NCI-H1930 (cell line): ENCODE measurements at places on chromosomes 2 and 18.

GRCh38 chr2:176001281-176001915 is 669 bp downstream of the LNPK start:
- DNase-seq = peak; percentile 11

DNA sequence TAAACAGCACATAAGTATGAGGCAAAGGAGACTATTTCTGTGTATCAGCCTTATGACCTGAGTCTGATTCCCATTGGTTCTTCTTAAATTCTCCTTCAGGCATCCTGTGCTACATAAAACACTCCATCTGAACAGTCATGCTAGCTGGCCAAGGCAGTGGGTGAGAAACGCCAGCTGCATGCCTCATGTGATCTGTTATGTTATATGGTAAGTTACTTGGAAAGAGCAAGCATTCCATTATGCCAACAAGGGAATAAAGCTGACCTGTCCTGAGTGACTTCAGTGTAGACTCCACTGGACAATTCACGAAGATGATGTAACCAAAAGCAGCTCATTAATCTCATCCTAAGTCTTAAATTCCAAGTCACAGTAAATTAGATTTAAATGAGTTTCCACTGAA is 216.5 kb upstream of the FN1 start:
- DNase-seq = no peak

- DNase-seq = no peak
Measured at GRCh38 chr2:63735931-63736330, 105.8 kb upstream of the UGP2 start.

- no peak for DNase-seq
Measured at GRCh38 chr2:12262681-12263436, 453.9 kb upstream of the TRIB2 start.

DNA sequence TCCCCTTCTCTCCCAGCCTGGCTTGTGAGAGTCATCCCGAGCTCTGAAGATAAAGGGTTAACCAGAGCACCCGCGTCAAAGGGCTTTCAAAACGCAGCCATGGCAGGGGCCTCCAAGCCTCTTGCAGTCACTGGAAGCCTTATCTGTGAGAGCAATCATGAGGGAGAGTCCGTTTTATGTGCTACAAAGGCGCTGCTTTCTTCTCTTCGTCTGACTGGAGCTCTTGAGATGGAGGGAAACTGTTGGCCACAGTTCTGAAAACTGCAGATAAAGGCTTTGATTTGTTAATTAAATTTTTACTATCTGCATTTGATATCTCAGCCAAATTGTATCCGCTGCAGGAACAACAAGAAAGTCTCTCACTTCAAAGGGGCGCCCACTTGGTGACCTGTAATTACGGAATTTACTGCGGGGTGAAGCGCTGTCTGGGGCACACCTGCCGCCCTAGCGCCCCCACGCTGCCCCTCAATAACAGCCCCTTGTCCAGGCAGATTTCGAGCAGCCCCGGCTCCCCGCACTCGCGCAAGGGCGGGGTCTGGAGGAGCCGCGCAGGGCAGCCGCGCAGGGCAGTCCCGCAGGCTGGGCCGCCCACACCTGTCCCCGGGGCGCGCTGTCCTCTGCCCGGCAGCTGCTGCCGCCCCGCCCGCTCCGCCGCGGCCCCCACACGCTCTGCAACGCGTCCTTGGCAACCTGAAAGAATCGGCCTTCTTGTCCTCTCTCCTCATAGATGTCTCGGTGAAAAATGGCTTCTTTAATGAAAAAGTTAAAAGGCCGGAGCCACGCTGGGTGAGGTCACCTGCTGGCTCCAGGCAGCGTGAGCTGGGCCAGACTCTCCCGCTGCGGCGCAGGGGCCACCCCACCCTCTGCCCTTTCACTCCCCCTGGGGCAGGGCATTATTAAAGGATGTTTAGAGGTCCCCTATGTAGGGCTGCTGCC is 217.9 kb downstream of the VAPA start:
- no peak for DNase-seq

DNA sequence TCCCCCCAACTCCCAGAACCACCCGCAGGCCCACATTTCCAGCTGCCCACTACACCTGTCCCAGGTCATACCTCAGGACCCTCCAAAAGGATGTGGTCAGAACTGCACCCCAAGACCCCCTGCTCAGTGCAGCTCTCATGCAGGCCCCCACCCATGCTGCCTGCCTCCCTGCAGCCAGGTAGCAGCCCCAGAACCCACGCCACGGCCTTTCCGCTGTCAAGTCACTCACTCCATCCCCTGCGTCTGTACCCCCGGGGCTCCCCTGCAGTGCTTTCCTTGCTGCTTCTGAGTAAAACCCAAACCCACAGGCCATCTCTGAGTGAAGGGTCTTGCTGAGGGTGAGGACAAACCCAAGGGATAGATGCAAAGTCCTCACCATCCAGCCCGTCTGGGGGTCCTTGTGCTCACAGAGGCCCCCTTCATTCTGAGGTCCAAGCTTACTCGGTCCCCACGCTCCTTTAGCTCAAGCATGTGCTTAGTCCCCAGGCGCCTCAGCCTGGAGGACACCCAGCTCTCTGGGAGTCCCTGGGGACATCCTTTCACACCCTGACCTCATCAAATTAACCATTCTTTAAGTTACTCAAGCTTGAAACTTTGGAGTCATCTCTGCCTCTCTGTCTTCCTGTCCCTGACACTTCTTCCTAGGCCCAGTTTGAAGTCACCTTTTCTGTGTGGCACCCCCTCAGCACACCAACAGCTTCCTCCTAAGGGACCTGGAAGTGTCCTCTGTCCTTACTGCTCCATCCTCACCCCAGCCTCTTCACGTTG is 130.1 kb downstream of the SMAD7 start:
- no peak for DNase-seq

DNA sequence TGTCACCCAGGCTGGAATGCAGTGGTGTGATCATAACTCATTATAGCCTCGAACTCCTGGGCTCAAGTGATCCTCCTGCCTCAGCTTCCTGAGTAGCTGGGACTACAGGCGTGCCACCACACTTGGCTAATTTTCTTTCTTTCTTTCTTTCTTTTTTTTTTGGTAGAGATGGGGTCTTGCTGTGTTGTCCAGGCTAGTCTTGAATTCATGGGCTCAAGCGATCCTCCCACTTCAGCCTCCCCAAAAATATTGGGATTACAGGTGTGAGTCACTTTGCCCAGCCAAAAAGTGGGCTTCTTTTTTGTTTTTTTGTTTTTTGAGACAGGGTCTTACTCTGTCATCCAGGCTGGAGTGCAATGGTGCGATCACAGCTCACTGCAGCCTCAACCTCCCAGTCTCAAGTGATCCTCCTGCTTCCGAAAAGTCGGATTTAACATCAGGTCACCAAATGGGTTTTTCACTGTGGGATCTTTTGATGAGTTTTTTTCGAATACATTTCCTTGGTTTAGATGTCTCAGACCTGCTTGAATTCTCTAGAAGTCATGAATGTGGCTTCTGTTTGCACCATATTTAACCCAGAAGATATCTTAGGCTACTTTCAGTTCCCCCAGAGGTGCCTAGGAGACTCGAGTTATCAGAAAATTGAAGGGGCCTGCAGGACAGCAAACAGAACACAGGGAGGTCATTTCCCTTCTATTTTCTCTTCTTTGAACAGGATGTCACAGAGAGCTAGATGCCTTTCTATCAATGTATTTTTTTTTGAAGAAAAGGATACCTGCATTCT is 8.9 kb downstream of the RAB31 start:
- no peak for DNase-seq

DNA sequence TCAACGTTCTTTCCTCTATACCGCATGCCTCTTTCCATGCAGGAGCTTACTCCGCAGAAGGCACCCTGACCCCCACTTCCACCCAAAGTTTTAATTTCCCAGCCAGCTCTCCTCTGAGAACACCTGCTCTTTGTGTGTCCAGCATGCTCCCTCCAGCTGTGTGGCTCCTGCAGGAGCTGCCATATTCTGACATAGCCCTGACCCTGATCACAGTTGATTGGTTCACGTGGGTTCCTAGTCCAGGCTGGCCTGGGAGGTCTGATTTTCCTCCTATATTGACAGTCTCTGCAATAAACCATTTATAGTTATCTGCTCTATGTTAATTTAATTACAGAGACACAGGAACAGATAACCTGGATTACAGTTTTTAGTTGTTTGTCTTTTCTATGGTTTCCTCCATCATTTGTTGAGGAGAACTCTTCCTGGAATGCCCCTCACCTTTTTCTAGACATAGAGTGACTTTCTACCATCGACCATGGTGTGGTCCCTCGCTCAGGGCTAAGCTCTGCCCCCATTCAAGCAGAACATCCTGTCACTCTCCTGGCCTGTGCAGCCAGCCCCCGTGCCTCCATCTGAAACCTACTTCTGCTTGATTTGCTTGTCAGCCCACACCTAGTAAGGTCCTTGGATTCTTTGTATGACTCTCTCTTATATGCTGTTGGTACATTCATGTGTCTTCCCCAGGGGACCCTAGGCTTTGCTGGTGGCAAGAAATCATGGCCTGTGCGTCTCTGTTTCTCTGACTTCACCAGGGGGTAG is 231.5 kb downstream of the LPIN1 start:
- DNase-seq = no peak

DNA sequence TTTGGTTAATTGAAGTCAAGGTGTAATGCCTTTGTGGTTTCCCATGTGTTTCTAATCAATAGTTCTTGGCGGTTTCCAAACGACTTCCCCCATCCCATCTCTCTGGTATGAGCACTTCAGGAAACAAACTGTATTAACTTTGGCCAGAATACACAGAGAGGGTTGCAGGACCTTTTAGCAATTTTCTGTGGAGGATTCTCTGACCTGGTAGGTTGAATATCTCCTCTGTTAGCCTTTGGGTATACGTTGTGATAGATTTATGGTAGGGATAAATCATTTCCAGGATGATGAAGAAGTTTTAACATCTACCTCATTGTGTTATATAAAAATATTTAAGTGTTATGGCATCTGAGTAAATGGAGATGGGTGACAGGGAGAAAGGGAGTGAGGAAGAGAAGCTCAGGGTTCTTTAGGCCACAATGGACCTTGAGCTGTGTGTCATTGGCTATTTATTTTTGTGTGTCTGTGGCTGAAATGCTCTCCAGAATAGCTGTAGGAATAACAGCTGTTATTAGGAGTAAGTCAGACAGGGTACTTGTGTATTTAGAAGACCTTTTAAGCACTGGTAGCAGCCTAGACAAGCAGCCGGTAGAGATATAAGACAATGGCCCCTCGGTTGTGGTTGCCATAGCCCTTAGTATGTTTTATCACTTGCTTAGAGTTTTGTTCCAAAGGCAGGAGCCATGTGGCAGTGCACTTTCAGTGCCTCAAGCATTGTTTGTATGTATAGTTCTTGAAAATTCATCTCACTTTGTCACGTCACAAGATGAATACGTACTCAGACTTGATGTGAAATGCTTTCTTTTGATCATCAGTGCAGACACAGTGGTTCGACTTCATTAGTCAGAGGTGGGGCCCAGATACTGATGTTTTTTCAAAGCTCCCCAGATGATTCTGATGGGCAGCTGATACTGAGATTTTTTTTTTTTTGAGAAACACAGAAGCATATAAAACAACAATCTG is 91.1 kb downstream of the FMNL2 start:
- DNase-seq = no peak

- DNase-seq = no peak
Measured at GRCh38 chr2:71786291-71787107, 333.1 kb downstream of the DYSF start.

DNA sequence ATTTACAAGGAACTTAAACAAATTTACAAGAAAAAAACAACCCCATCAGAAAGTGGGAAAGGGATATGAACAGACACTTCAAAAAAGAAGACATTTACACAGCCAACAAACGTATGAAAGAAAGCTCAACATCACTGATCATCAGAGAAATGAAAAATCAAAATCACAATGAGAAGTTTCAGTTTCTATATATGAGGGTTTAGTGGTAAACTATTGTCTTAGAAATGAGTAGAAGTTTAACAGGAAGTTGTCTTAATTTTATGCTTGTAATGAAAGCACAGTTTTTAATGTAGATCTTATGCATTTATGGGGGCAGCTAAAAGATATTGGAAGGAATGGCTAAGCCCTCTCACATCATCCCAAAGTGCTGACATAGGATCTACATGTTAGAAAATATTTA is 325.4 kb downstream of the ERBB4 start:
- no peak for DNase-seq

DNA sequence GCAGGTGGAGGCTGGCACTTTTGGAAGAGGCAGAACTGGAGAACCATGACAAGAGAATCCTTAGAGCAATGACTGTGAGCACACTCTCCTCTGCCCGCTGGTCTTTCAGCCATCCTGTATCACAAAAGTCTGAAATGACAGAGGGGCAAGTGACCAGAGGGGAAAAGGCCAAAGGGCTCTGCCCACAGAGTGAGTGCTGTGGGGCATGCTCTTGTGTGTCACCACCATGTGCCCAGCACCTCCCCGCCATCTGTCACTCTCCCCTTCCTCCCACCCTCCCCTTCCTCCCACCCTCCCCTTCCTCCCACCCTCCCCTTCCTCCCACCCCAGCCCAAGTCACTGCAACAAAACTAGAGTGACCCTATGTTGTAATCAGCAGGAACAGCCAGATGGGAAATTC is 31.9 kb downstream of the DAW1 start:
- DNase-seq = no peak

GRCh38 chr18:79596446-79597175 is 83.0 kb upstream of the CTDP1 start:
- no peak for DNase-seq

DNA sequence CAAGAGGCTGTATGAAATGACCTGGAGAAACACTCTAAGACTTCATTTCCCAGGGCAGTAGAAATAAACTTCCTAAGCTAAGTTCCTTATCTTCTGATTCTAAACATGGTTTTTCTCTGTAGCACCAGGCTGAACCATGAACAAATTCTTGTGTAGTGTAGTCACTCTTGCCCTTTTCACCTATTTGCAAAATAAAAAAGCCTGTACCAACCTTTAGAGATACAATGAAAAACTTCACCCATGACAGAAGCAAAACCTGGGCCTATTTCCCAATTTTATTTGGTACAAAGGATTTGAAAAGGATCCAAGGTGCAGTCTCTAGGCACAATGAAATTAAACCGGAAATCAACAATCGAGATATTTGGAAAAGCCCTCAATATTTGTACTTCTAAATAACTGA is 43.6 kb downstream of the POLR1A start:
- no peak for DNase-seq

GRCh38 chr18:14747513-14748474 is at the start of gene ANKRD30B:
Gene ANKRD30B, plus strand, starts transcription at chr18:14748172. Its CDS starts 248 bp downstream, at chr18:14748420.
- no peak for DNase-seq

- no peak for DNase-seq
Measured at GRCh38 chr2:187390891-187391290, 57.2 kb downstream of the CALCRL start.

DNA sequence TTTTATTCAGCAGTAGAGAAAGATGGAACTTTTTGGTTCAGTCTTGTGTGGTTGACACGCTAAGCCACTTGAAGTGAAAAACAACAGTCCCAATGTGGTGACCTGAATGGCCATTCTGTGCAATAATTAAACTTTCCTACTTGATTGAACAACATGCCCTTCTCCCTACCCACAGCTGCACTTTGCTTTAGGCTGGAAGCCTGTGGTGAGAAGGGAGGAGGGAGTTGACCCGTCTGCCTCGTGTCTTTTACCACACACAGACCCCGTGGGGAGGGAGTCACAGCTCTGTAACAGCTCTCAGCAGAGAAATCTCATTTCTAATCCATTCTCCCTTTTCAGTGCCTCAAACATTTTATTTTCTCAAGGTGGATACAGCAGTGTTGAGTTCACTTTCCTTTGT is 138.2 kb upstream of the PKDCC start:
- DNase-seq = no peak

- no peak for DNase-seq
Measured at GRCh38 chr2:134029418-134029817, 224.5 kb upstream of the MGAT5 start.
